ENCODE measurements at places on chromosomes 3 and 15.

GRCh38 chr3:120772081-120772480 is 29.5 kb downstream of the GTF2E1 start:
- DNase-seq: no peak

GRCh38 chr3:138849222-138849940 is 14.7 kb upstream of the PIK3CB start:
- DNase-seq: no peak

DNA sequence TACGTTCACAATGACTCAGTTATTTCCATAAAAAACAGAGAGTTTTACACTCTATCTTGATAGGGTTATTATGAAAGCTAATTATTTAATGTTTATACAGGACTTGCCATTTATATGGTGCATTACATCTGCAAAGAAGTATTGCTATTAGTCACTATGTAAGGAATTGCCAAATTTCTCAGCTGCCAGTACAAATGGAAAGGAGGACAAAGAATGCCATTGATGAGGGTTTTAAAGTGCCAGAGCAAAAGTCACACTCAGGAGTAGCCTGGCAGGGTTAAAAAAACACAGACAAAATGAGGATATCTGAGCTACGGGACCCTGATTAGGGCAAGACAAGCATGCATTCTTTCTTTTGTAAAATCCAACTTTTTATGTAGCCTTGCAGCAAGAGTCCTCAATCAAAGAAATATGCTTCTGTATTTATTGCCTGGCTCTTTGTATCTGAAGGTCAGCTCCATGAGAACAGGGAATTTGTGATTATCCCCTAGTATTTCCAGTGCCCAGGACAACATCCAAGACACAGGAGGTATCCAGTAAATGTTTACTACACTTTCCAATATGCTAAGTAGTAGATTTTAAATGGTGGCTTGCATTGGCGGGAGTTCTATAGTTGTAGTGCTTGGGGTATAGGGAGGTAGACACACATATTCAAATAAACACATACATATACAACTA is 1013.6 kb downstream of the ROBO1 start:
- DNase-seq: no peak

GRCh38 chr3:131907796-131908195 is 127.0 kb downstream of the CPNE4 start:
- no peak for DNase-seq

- no peak for DNase-seq
These were observed 414.7 kb downstream of the EPHA3 start for GRCh38 chr3:89522155-89522554.

- DNase-seq: no peak
These were observed 18.1 kb upstream of the SCN10A start for GRCh38 chr3:38834110-38834509.

Measured in mesothelial cell of epicardium (in vitro differentiated cells).